ENCODE measurements at places on chromosomes 6 and 20. TPM values are rescaled to one million over a fixed set of nuclear protein-coding genes. Genes with fewer than 3 reads are reported as not detected.

DNA sequence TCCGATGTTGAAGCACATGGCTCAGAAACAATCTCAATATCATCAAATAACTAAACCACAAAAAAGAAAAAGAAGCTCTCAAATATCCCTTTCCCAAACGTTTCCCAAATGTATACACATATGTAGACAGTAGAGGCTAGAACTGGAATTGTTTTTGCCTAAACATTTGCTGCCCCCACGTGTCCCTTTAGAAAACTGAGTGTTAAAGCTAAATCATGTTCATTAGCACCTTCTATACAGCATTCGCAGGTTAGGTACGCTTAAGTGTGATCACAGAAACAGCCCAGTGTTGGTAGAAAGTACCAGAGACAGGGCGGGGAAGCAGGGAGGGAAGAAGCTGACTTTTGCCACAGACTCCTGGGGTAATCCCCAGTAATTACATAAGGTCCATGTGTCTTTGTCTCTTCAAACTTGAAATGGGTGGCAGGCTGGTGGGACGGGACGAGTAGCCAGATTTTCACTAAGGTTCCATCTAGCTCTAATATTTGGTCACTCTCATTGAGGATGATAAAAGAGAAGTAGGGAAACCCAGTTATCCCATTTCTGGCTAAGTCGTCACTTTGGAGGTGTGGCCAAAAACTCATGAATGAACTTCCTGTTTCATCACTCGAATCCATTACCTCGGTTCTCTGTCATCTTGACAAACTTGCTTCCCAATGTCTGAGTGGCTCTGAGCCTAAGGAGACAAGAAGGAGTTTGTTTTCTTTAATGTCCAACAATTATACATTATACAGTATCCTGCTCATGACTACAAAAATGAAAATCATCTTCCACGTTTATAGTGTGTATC, 15.0 kb upstream of the TFAP2A start:
- no peak overlapping the region for H3K4me3 ChIP-seq
- H3K4me1 ChIP-seq = peaks cover 7% of the 10 kb centered on the region
- H3K27ac ChIP-seq = no peak overlapping the region
- no peaks in the 10 kb centered on the region for H3K36me3 ChIP-seq
- peaks cover 84% of the 10 kb centered on the region for H3K27me3 ChIP-seq

GRIK2 gene
- 0.58 TPM for total RNA-seq

DNA sequence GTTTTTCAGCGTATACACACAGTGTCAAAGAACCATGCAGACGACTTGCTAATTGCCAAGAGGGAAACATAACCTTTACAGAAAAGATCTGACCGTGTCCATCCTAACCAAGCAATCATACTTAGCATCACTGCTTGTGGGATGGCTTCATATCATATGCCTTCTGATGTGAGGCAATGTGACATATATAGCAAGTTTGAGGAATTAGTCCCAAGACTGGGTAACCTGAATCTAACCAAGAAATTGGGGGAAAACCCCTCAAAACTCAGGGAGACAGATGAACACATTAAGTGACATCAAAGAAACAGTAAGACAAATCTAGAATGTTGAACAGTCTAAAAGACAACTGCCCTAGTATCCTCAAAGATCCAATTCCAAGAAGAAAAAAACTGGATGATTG, 18.4 kb downstream of the GNL1 start:
- H3K27ac ChIP-seq = no peak overlapping the region
- no peak overlapping the region for H3K4me3 ChIP-seq
- DNase-seq = no peak

DNA sequence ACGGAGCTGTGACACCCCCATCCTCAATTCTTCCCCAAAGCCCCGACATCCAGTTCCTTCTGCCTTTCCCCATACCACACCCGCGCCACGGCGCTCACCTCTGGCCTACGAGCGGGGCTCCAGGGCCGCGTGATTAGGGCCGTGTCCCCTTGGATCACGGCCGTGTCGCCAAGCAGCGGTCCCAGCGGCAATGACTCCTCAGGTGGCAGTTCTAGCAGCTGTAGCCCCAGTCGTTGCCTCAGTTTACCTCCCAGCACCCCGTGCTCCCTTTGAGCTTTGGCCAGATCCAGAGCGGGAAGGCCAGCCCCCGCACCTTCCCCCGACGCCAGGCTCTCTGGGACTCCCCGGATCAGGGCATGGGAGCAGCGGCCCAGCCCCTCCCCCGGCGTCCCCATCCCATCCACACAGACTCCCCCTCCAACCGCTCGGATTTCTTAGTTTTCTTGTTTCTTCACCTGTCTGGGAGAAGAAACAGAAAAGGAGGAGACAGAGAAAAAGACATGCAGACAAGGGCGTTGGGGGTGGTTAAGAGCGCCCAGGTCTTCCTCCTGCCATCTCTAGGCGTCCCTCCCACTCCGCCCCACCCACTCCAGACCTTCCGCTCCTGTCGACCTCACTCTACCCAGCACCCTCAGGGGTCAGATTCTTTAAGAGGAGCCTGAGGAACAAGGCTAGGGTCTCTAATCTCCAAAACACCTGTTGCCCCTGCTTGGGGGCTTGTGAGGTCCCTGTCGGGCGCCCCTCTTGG, at the start of gene DDAH2:
TSS of gene DDAH2 (minus strand) at position 533 of the 748 bp plus-strand sequence. CDS start at position 395, 138 bp downstream.
- H3K4me3 ChIP-seq = peak within 1 kb of the TSS; percentile 48
- peaks cover 25% of the 10 kb centered on the region for H3K4me1 ChIP-seq
- H3K27ac ChIP-seq = peak within 1 kb of the TSS; percentile 92
- peaks cover 4% of the 10 kb centered on the region for H3K36me3 ChIP-seq
- no peaks in the 10 kb centered on the region for H3K27me3 ChIP-seq

DNA sequence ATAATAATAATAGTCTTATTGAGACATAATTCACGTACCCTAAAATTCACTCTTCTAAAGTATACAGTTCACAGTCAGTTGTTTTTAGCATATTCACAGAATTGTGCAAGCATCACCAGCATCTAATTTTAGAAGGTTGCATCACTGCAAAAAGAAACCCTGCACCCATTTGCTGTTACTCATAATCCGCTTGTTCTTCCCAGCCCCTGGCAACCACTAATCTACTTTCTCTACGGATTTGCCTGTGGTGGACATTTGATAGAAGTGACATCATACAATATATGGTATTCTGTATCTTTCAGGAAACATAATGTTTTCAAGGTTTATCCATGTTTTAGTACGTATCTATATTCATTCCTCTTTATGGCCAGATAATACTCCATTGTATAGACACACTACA, 41.5 kb upstream of the FAM184A start:
- H3K4me3 ChIP-seq = no peak overlapping the region
- no peaks in the 10 kb centered on the region for H3K36me3 ChIP-seq
- H3K4me1 ChIP-seq = peaks cover 5% of the 10 kb centered on the region
- H3K27me3 ChIP-seq = no peaks in the 10 kb centered on the region
- H3K27ac ChIP-seq = no peak overlapping the region
- DNase-seq = no peak

DNA sequence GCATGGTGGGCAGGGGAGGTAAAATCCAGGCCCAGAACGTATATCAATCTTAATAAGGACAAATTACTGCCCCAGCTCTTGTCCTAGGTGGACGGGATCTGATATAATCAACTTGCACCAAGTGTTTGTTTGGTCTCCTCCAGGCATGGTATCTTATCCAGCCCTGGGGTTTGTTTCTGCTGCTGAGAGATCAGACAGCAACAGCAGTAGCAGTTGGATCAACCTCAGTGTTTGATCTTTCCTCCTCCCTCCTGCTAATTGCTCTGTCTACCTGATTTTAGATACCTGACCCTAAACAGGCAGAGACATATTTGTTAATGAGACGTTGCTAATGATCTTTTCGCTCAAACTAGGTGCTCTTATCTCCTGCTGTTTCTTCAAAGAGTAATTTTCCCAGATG, 100.4 kb upstream of the BACH2 start:
- H3K27me3 ChIP-seq = no peaks in the 10 kb centered on the region
- no peak overlapping the region for H3K4me3 ChIP-seq
- no peak overlapping the region for H3K27ac ChIP-seq
- no peaks in the 10 kb centered on the region for H3K4me1 ChIP-seq
- DNase-seq = no peak

- DNase-seq = peak; percentile 83
- H3K27me3 ChIP-seq = peaks cover 31% of the 10 kb centered on the region
- no peaks in the 10 kb centered on the region for H3K36me3 ChIP-seq
- peak overlapping the region; percentile 72 for H3K4me3 ChIP-seq
- peak overlapping the region; percentile 93 for H3K27ac ChIP-seq
Observed at GRCh38 chr6:154509421-154510143, 903 bp downstream of the CNKSR3 start.

DNA sequence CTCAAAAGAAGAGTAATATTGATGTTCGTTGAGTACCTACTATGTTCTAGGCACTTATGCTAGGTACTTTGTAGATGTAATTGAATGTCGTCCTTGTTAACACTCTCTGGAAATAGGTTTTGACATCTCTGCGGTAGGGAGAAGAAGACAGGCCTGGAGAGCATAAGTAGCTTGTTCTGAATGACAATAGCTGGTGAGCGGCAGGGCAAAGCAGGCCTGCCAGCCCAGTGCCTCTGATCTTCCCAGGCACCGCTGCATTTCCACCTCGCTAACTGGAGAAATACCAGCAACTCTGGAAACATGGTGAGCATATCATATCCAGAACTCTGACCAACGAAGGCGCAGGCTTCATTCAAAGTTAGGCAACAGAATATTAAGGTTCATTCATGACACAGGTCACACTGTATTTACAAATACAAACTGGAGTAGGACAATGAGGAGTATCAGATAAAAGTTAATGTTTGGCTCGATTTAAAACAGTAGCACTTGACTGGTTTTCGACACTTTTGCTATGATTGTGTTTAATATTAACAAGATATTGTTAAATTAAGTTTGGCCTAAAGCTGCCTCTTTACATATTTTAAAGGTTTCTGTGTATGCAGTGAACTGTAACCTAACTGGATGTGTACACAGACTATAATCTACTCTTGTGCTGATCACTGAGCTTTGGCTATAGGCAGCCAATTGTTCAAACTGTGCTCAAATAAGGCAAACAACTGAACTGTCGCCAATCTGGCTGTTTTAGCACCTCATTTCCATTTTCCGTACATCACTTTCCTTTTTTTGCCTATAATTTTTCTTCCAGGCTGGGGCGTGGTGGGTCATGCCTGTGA, 54.1 kb downstream of the PPP1R3G start:
- H3K36me3 ChIP-seq = no peaks in the 10 kb centered on the region
- DNase-seq = no peak
- no peaks in the 10 kb centered on the region for H3K27me3 ChIP-seq
- H3K27ac ChIP-seq = no peak overlapping the region
- H3K4me1 ChIP-seq = no peaks in the 10 kb centered on the region

- no peaks in the 10 kb centered on the region for H3K4me1 ChIP-seq
- no peaks in the 10 kb centered on the region for H3K27me3 ChIP-seq
- DNase-seq = no peak
- no peak overlapping the region for H3K4me3 ChIP-seq
- no peak overlapping the region for H3K27ac ChIP-seq
- H3K36me3 ChIP-seq = no peaks in the 10 kb centered on the region
Observed at GRCh38 chr6:3725145-3726047, 26.1 kb downstream of the PXDC1 start.

DNA sequence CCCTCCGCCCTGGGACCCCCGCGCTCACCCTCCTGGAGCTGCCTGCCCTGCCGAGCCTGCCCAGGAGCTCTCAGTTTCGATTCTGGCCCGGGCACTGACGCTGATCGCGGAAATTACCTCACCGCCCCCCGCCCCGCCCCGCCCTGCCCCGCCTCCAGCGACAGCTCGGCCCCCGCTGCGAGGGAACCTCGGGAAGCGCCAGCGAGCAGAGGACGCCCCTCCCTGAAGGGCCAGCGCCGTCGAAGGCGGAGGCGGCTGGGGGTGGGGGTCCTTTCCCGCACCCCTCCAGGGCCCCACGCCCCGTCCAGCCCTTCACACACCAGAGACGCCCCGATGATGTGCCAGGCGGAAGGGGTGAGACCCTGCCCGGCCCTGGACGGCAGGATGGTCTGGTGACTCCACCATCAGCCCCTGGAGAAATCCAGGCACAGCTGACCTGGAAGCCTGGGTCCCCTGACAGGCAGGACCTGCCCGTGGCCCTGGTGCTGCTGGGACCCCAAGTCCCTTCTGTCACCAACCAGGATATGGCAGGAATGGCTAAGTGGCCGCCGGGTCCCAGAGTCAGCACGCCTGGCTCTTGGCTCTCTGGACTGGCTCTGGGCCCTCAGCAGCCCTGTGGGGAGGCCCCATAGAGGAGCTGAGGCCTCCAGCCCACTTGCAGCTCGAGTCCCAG, at the start of gene HELZ2:
TSS of gene HELZ2 (minus strand) at position 84 of the 673 bp plus-strand sequence. CDS start 1,854 bp downstream, outside the sequence.
- DNase-seq = peak; percentile 86
- peak within 1 kb of the TSS; percentile 87 for H3K4me3 ChIP-seq
- peak within 1 kb of the TSS; percentile 86 for H3K27ac ChIP-seq
- no peaks in the 10 kb centered on the region for H3K4me1 ChIP-seq
- H3K27me3 ChIP-seq = peaks cover 56% of the 10 kb centered on the region

- peak overlapping the region; percentile 83 for H3K27ac ChIP-seq
- DNase-seq = no peak
- no peak overlapping the region for H3K4me3 ChIP-seq
Observed at GRCh38 chr6:13302291-13302690, 26.0 kb downstream of the TBC1D7 start.

- H3K4me3 ChIP-seq = no peak overlapping the region
- no peak overlapping the region for H3K27ac ChIP-seq
- no peaks in the 10 kb centered on the region for H3K4me1 ChIP-seq
- H3K27me3 ChIP-seq = no peaks in the 10 kb centered on the region
- DNase-seq = no peak
- no peaks in the 10 kb centered on the region for H3K36me3 ChIP-seq
Observed at GRCh38 chr6:134198093-134198492, 119.8 kb downstream of the SGK1 start.

GPX5 gene
- not detected for total RNA-seq
